ENCODE measurements at places on chromosomes 12 and 14.

DNA sequence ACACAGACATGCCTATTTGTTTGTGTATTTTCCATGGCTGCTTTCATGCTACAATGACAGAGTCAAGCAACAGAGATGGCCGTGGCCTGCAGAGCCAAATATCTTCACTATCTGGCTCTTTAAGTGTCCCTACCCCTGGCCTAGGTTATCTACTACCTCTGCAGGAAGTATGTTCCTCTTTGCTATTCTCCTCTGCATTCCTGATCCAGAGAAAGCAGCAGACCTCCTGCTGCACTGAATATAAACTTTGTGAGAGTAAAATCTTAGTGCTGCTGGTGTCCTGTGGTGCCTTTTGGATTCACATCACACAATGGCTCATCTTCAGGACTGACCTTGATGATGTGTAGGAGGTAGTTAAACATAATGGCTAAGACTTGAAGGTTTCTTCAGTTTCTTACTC lies 233.4 kb downstream of the IPO8 start:
- DNase-seq = no peak

- no peak for DNase-seq
These were observed 476.5 kb downstream of the FOXG1 start for GRCh38 chr14:29242755-29243754.

DNA sequence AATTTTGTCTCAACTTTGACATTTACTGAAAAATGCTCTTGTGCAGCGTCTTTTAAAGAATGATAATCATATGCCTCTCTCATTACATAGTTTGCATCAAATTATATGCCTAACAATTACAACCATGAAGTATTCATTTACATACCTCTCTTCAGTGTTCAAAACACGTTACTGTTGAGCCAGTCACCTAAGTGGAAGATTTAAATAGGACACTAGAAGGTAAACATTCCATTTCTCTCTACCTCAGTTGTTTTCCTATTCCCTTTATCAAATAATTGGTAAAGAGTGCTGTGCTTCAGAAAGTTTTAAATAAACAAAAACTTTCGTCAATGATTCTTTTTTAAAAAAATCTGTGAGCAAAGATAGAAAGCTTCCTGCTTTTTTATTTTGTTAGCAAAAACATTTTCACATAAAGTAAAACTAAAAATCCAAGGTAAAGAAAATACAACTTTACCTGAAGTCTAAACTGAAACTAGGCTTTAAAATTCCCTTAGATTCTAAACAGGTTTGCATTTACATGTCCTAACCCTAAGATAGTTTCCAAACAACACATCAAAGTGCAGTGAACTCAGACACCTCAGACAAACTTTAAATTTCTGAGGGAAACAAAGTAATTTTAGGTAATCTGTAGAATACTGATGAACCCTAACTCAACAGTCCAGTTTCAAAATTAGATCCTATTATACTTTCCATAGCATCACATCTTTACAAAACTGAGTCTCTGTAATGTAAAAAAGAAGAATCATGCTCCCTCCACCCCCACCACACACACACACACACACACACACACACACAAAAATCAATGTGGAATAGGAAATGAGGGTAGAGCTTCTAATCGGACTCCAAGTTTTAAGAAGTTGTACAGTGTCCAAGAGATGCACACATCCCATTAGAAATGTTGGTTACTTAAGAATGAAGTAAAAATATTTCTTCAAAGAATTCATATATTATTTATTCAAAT lies 46.2 kb downstream of the PAWR start:
- DNase-seq = no peak

GRCh38 chr14:101440496-101440895 lies 120.8 kb upstream of the DIO3 start:
- no peak for DNase-seq

GRCh38 chr14:100828031-100828769 lies 2.3 kb downstream of the MEG3 start:
- DNase-seq = no peak

DNA sequence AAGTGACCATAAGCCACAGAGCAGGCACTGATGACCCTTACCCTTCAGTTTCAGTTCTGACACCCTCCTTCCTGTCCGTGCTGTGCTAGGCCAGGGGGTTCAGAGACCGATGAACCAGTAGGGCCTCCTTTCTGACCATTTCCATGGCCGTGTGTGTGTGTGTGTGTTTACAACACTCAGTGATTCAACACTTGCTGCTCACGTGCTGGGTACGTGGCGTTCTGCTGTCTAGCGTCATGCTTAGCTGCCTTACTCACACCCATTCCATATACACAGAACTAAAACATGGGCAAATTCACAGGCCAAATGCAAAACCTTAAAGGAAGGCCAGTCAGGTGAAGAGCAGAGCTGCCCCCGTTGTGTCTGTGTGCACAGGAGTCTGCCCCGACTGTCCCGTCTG lies 67.5 kb downstream of the DNAH10 start:
- DNase-seq = no peak

- no peak for DNase-seq
These were observed 79.2 kb downstream of the DUSP16 start for GRCh38 chr12:12483438-12483837.

- DNase-seq = no peak
These were observed 1935.1 kb upstream of the FLRT2 start for GRCh38 chr14:83594874-83595273.

- DNase-seq = no peak
These were observed 73.9 kb downstream of the SPPL3 start for GRCh38 chr12:120830052-120830940.

GRCh38 chr14:73879027-73879426 lies 7.6 kb upstream of the ZNF410 start:
- DNase-seq = no peak

DNA sequence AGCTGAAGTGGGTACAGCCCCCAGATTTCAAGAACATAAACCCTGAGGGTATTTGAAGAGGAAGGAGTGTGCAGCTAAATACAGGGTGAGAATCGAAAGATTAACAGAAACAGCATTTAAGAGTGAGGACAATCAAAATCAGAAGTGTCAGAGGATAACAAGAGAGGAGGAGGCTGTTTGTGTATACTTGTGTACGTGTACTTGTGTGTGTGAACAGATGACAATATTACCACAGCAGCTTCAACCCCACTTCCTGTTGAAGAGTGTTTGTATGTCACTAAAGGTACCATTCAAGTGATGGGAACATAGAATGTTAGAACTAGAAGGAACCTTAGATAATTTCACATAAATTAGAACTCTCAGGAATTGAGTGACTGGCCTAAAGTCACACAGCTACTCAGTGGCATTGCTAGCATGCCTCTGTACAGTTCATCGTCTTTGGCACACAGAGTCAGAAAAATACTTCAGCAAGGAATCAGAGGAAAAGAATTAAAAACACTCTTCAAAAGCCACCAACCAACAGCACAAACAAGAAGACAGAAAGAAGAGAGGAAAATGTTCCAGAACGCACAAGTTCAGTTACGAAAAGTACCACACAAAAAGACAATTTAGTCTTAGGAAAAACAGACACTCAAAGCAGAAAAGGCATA lies 164.3 kb upstream of the BCL2L14 start:
- no peak for DNase-seq

GRCh38 chr12:81257947-81258551 lies 180.2 kb downstream of the ACSS3 start:
- DNase-seq = no peak

- DNase-seq = no peak
These were observed 1280.9 kb downstream of the AACS start for GRCh38 chr12:126346087-126346486.

GRCh38 chr12:108093209-108093608 lies 35.9 kb upstream of the WSCD2 start:
- DNase-seq = no peak

DNA sequence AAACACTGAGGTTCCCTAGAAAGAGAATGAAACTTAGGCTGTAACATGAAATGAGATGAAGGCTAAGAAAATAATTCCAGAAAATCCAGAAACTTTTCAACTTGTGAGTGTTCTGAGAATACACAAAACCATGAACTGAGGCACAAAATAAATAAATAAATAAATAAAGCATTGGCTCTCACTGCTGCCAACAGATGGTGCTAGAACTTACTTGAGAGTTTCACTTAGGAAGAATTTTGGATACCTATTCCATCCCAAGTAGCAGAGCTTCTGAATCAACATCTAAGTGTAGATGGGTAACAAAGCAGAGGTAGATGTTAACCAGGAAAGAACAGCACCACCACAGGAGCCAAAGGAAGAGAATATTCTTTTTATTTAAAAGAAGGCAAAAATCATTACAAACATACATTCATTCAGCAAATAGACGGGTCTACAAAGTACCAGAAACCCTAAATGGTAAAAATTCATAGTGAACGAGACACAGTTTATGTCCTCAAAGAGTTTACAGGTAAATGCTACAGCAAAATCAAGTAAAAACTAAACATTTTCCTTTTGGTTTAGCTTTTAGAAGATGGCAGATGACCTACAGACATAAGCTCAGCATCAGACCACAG lies 16.7 kb downstream of the EPS8 start:
- DNase-seq = no peak

- DNase-seq = no peak
These were observed 29.7 kb upstream of the TMEM179 start for GRCh38 chr14:104634138-104634760.

DNA sequence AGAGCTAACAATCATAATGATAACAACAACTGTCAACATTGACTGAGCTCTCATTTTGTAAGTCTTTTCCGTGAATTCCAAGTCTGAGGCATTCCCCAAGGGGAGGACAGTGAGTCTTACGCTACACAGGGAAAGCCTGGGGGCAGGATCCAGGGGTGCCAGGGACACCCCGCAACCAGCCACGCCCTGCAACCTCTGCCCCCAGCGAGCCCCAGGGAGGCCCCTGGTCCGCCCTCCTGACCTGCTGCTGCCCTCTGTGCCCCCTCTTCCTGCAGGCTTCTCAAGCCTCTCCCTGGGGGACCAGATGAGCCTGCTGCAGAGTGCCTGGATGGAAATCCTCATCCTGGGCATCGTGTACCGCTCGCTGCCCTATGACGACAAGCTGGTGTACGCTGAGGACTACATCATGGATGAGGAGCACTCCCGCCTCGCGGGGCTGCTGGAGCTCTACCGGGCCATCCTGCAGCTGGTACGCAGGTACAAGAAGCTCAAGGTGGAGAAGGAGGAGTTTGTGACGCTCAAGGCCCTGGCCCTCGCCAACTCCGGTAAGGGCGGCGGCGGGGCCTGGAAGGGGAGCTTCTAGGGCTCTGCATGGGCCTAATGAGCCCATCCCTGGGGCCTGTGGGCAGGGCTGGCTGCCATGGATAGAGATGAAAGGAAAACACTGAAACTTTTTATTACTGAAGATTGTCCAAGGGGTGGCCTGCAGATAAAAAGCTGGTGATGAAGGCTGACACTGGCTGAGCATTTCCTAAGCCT lies 115.4 kb downstream of the ESRRB start:
- DNase-seq = no peak

DNA sequence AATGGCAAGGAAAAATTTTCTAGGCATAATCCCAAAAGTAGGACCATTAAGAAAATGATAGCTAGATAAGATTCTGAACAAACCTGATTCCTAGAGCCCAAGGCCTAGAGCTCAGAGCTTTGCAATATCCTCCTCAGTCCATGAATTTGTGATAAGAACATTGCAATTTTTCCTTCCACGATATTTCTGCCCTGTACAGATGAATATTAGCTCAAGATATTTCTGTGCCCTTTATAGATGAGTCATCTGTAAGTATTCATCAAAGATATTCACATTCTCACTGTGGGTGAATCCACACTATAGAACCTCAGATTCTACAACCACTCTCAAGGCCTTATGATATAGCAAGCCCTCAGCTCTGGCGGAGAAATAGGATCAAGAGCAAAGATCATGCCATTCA lies 37.5 kb downstream of the EAPP start:
- DNase-seq = no peak

GRCh38 chr12:19669793-19670192 lies 230.5 kb downstream of the AEBP2 start:
- DNase-seq = no peak

All from stimulated activated CD4-positive, alpha-beta T cell treated with anti-CD3 and anti-CD28 coated beads, Interleukin-1b, Interleukin-23, amount 100 ng/mL, for 4 hours (primary cell).